Right lobe of liver (tissue), 6 donors: ENCODE measurements at places on chromosomes 7 and 10.

GRCh38 chr10:120719333-120719732, 131.8 kb upstream of the WDR11 start:
- H3K4me1 ChIP-seq, result no peaks in the 10 kb centered on the region
- no peaks in the 10 kb centered on the region for H3K36me3 ChIP-seq
- no peak overlapping the region for H3K27ac ChIP-seq

DNA sequence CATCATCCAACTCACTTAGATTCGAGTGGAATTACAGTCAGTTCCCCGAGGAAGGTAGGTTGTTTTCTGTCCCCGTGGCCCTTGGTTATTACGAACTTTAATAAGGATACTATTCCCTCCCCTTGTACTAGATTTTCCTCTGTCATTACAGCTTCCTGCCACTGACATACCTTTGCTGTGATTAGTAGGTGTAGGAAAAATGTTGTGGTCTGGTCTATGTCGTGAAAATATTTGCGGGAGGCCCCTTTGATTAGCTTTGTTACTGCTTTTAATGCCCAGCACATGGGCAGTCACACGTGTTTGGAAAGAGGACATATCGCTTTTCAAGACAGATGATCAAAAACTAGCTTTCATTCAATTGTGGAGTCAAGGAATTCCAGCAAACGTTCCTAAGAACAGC, 92.2 kb downstream of the GATA3 start:
- no peak overlapping the region for H3K4me3 ChIP-seq
- no peaks in the 10 kb centered on the region for H3K36me3 ChIP-seq
- no peaks in the 10 kb centered on the region for H3K4me1 ChIP-seq

DNA sequence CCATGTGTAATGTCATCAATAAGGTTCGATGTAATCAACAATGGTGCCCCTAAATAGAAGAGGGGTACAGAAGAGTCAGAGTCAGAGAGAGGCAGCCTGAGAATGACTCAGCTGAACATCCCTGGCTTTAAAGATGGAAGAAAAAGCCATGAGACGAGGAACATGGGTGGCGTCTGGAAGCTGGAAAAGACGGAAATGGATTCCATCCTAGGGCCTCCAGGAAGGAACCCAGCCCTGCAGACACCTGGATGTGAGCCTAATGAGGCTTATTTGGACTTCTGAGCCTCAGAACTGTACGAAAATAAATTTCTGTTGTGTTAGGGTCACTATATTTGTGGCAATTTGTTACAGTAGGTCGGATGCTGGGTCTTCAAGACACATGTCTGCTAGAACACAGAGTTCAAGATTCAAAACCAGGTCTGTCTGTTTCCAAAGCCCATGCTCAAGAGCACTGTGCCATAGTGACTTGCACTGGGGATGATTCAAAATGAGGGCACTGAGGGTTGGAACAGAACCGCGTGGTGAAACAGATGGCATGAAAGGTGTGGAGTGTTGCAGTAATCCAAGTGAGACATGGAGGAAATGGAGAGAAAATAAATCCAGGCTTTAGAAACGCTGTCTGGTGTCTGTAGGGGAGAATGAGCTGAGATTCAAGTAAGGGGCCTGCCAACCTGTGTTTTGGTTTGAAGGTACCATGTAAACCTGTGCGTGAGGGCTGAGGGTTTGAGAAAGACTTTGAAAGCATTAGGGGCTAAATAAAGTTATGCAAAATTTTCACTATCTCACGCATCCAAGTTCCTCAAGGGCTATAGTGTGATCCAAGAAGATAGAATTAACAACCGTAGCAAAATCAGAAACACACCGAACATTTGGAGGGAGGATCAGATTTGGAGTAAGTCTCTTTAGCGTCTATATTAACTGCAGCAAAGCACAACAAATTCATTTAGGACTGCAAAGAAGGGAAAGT, 849.1 kb upstream of the AUTS2 start:
- H3K36me3 ChIP-seq, result no peaks in the 10 kb centered on the region
- H3K4me1 ChIP-seq, result no peaks in the 10 kb centered on the region
- no peak overlapping the region for H3K4me3 ChIP-seq
- no peak for DNase-seq

DNA sequence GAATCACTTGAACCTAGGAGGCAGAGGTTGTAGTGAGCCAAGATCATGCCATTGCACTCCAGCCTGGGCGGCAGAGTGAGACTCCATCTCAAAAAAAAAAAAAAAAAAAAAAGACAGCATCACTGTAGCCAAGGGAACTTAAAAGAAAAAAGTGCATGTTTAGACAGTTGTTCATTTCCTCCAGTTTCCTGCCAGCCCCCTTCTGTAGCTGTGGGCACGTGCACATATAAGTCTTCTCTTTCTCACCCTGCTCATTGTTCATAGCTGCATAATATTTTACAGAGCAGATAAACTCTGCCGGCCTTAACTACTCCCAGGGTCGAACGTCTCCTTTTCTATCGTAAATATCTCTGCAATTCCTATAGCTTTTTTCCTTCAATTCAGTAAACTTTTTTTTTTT, 132.6 kb downstream of the LHPP start:
- H3K27ac ChIP-seq, result no peak overlapping the region
- peaks cover 5% of the 10 kb centered on the region for H3K4me1 ChIP-seq
- no peaks in the 10 kb centered on the region for H3K27me3 ChIP-seq

- H3K4me3 ChIP-seq, result no peak overlapping the region
- DNase-seq, result no peak
- H3K36me3 ChIP-seq, result no peaks in the 10 kb centered on the region
- H3K27ac ChIP-seq, result peak overlapping the region; percentile 35
- H3K27me3 ChIP-seq, result no peaks in the 10 kb centered on the region
- H3K4me1 ChIP-seq, result no peaks in the 10 kb centered on the region
These were observed 123.9 kb upstream of the TCF7L2 start for GRCh38 chr10:112826018-112826697.

GRCh38 chr10:80443531-80443974, 10.6 kb upstream of the TSPAN14 start:
- DNase-seq, result no peak
- H3K4me1 ChIP-seq, result no peaks in the 10 kb centered on the region
- H3K27ac ChIP-seq, result no peak overlapping the region
- H3K36me3 ChIP-seq, result no peaks in the 10 kb centered on the region
- no peaks in the 10 kb centered on the region for H3K27me3 ChIP-seq

GRCh38 chr7:127512663-127513062, 72.7 kb downstream of the GCC1 start:
- H3K27ac ChIP-seq, result no peak overlapping the region
- no peak overlapping the region for H3K4me3 ChIP-seq
- DNase-seq, result no peak
- no peaks in the 10 kb centered on the region for H3K27me3 ChIP-seq
- no peaks in the 10 kb centered on the region for H3K36me3 ChIP-seq
- H3K4me1 ChIP-seq, result no peaks in the 10 kb centered on the region

- H3K36me3 ChIP-seq, result no peaks in the 10 kb centered on the region
- no peaks in the 10 kb centered on the region for H3K27me3 ChIP-seq
- no peak overlapping the region for H3K4me3 ChIP-seq
- no peak for DNase-seq
- H3K4me1 ChIP-seq, result no peaks in the 10 kb centered on the region
These were observed 82.2 kb upstream of the DIP2C start for GRCh38 chr10:771647-772046.

DNA sequence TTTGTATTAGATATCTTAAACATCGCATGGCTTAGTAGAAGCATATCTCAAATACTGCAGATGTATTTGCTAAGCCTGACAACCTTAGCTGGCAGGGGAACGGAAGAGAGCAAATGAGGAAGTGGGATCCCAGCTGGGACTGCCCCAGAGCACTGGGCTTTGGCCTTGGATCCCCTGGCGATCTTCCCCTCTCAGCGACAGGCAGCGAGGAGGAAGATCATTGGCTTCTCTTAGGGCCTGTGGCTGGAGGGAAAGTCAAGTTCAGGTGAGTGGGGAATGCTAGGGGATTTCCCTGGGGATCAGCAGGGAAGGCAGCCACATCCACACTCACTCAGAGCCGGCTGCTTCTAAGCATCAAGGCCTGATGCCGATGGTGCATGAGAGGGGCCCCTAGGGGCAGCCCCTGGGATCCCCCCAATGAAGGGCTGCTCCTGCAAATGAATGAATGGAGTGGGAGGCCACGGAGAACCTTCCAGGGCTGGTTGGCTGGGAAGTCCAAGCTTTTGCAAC, 42.0 kb downstream of the LYZL2 start:
- DNase-seq, result peak; percentile 83
- no peaks in the 10 kb centered on the region for H3K36me3 ChIP-seq
- H3K27me3 ChIP-seq, result no peaks in the 10 kb centered on the region
- no peaks in the 10 kb centered on the region for H3K4me1 ChIP-seq
- H3K4me3 ChIP-seq, result no peak overlapping the region

GRCh38 chr10:43383204-43383971, 12.0 kb downstream of the FXYD4 start:
- no peak for DNase-seq
- H3K36me3 ChIP-seq, result peaks cover 24% of the 10 kb centered on the region
- H3K4me3 ChIP-seq, result no peak overlapping the region
- H3K27ac ChIP-seq, result no peak overlapping the region

DNA sequence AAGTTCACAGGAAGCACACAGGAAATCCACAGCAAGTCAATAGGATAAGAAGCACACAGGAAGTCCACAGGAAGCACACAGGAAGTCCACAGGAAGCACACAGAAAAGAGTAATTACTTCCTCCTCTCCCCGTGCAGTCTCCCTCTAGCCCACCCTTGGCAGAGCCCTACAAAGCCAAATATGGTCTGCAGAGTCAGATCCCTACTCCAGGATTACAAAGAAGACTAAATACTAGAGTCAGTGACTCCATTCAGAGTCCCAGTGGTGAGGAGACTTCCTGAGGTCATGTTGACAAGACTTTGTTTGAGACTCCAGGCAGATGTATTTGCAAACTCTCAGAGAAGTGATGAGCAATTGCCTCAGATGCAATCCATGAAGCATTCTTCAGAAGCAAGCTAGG, 398.6 kb upstream of the AUTS2 start:
- H3K4me3 ChIP-seq, result no peak overlapping the region
- H3K4me1 ChIP-seq, result no peaks in the 10 kb centered on the region
- H3K27ac ChIP-seq, result no peak overlapping the region
- H3K27me3 ChIP-seq, result no peaks in the 10 kb centered on the region
- DNase-seq, result no peak

DNA sequence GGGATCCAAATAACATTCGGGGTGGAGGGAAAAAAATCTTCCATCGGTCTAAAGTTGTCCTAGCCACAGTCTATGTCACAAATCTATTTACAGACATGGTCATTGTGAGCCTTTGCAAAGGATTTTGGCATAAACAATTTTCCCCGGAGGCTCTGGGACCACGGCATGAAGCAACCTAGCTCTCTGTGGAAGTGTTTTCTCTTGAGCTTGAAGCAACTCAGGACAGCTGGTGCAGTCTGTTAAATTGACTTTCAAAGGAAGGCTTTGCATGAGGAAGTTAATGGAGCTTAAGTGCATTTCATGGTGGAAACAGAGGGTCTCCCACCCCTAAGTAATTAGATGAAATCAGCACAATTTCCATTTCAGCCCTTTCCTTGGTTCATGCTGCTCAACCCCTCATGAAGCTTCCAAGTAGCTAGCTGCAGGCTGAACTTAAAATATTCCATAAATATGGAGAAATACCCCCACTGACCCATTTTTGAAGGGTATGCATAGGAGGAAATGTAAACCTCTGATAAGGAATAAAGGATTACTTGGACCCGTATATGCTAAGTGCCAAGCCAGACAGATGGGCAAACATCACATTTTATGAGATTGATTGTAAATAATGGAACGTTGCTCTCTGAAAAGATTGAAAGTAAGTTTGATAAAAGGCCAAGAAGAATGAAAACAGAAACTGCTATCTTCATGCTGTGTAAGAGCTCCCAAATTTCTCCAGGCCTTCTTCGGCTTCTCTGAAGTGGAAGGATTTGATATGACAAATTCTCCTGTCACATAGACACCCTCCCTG, 39.9 kb downstream of the CCDC3 start:
- no peak for DNase-seq
- no peak overlapping the region for H3K27ac ChIP-seq
- H3K4me1 ChIP-seq, result peaks cover 8% of the 10 kb centered on the region
- no peak overlapping the region for H3K4me3 ChIP-seq

DNA sequence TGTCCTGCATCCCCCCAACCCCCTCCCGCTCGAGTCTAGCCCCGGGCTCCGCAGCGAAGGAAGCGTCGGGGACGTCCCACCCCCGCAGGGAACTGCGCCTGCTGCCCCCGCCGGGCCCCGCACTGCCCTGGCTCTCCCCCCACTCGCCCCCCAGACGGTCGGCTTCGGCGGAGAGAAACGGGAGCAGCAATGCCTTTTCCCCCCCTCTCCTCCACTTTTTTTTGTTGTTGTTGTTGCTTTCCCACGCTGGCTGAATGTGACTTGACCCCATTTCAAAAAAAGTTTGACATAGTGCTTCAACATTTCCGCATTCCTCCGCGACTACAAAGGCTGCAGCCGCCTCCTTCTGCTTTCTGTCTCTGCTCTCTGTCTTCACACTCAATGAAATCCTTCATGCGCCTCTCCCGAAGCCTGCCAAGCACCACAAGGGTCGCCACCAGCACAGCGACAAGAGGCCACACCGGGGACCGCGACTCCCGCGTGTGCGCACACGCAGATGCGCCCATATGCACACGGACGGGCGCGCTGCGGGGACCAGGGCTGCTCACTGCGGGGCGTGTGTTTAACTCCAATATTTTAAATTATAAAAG, 1.0 kb downstream of the CDK6 start:
- peak overlapping the region; percentile 87 for H3K27ac ChIP-seq
- peak; percentile 62 for DNase-seq
- H3K27me3 ChIP-seq, result no peaks in the 10 kb centered on the region
- H3K36me3 ChIP-seq, result no peaks in the 10 kb centered on the region
- H3K4me3 ChIP-seq, result peak overlapping the region; percentile 74

DNA sequence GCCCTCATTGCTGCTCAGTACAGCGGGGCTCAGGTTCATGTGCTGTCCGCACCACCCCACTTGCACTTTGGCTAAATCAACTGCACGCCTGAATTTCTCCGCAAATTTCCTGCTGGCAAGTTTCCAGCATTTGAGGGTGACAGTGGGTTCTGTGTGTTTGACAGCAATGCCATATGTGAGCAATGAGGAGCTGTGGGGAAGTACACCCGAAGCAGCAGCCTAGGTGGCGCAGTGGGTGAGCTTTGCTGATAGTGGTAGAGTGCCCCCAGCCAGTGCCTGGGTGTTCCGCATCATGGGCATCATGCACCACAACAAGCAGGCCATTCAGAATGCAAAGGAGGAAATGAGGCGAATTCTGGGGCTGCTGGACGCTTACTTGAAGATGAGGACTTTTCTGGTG, 103.9 kb upstream of the POT1 start:
- no peak for DNase-seq
- H3K36me3 ChIP-seq, result no peaks in the 10 kb centered on the region
- H3K4me3 ChIP-seq, result no peak overlapping the region
- H3K27me3 ChIP-seq, result no peaks in the 10 kb centered on the region
- H3K27ac ChIP-seq, result no peak overlapping the region
